ENCODE measurements at places on chromosomes 3 and 15.

DNA sequence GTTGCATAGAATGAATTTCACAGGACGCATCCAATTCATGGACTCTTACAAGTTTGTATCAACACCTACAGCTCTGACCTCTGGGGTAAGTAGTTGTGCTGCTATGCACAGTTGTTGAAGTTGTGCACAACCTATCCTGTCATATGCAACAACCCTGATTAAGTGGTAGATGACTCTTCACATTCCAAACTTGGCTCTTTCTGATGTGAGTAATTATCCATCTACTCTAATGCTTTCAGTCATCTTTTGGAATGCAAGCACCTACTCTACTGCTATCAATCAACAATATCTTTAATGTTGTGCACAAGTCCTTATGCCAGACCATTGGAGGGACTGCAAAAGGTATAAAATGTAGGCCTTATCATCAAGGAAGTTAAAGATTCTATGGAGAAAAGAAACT, 921.4 kb downstream of the MCTP2 start:
- DNase-seq: no peak

- DNase-seq: no peak
These were observed 157.5 kb downstream of the NUP210 start for GRCh38 chr3:13262493-13263211.

GRCh38 chr15:46701346-46701745, 1016.0 kb upstream of the SEMA6D start:
- no peak for DNase-seq

- DNase-seq: no peak
These were observed 19.9 kb upstream of the BFSP2 start for GRCh38 chr3:133379926-133380325.

- no peak for DNase-seq
These were observed 13.1 kb upstream of the EHD4 start for GRCh38 chr15:41985236-41986160.

DNA sequence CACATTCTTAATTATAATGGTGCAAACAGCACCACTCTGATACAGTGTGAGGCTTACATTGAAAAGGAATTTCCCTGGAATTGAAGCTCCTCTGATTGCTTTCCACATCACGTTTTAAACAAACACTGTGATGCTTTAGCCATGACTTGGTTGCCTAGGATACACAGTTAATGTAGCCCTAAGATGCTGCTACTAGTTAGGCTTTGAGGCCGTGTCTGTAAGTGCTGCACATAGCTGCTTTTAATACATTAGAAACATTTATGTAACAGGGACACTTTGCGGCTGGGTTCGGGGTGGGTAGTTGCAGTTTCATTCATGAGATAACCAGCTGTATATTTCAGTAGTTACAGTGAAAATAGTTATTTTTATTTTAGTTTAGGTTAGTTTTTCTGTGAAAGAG, 334.7 kb downstream of the NLGN1 start:
- DNase-seq: no peak

GRCh38 chr3:119359476-119360326, 65.5 kb downstream of the ARHGAP31 start:
- no peak for DNase-seq

- DNase-seq: peak; percentile 68
These were observed 30.9 kb upstream of the SEMA3F start for GRCh38 chr3:50124052-50124799.

DNA sequence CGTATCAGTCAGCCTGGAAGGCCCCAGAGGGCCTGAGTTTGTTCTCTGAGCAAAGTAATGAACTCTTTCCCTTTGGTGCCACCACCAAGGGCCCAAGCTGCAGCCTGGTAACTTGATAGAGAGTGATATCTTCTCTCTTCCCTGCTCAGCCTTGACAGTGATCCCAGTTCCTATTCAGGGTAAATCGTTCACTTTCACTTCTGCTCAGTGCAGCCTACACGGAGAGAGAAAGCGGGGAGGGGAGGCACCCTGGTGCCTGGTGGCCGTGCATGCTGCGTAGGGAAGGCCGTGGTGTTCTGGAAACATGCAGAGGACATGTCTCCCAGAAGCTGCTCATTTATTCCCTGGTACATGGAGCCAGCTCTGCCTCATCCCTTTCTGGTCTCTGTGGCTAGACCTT, 54.9 kb downstream of the KIF9 start:
- DNase-seq: no peak

- DNase-seq: no peak
These were observed 80.9 kb upstream of the TOPAZ1 start for GRCh38 chr3:44160818-44161217.

- no peak for DNase-seq
These were observed 27.4 kb downstream of the ARIH2 start for GRCh38 chr3:48945891-48946549.

DNA sequence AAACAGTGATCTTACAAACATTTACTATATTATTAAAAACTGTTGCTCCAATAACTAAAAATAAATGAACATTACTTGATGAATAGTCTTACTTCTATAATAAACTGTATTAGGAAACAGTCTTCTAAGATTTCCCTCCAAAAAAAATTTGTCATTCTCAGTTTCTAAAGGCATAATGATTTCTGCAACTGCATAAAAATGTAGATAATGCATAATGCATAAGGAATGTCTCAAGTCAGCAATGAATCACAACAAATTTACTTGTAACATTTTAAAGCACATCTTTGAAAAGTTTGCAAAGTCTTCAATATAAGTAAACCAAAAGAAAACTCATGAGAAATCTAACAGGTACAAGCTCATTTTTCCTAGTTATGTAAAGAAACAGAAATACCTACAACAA, 113.5 kb downstream of the VPS13C start:
- no peak for DNase-seq

- DNase-seq: no peak
These were observed 103.6 kb downstream of the DAPK2 start for GRCh38 chr15:63942486-63943365.

DNA sequence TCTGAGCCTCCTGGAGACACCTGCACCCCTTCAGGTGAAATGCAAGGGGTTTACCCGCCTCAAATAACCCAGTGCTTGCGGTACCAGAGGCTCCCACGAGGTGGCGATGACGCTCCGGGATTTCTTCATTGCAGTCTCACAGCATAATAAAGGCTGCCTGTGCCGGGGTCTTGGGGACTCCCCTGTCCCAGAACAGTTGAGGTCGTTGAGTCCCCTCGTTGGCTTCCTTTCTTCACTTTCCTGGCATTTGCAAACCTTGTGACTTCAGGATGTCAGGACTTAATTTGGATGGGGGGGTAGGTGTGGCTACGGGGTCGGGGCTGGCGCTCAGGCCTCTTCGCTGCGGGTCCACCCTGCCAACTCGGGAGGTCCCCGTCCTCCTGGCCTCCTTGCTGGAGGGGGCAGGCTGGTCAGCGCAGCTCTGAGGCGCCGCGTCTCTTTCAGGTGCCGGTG, 1.3 kb downstream of the GNAT1 start:
- DNase-seq: peak; percentile 79

GRCh38 chr3:156681002-156681401, 6.6 kb downstream of the TIPARP start:
- DNase-seq: peak; percentile 39

- no peak for DNase-seq
These were observed 13.3 kb downstream of the BCL2A1 start for GRCh38 chr15:79957741-79958140.

DNA sequence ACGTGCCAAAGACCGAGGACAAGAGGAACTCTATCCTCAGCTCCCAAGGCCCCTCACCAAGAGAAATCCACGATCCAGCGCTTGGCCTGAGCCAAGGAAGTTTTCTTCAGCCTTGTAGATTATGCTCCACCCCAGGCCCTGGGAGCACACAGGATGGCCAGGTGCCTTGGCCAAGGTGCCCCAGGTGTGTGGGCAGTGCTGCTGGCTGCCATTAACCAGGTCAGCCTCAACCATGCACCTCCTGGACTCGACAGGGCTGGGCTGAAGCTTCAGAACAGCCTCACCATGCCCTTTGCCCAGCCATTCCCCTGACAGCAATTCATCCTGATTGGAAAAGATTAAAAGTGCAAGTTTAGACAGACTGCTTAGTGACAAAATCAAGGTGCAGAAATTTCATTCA, 10.9 kb upstream of the MESP1 start:
- DNase-seq: peak; percentile 14

- no peak for DNase-seq
These were observed 26.2 kb downstream of the ATP13A3 start for GRCh38 chr3:194460566-194460965.

DNA sequence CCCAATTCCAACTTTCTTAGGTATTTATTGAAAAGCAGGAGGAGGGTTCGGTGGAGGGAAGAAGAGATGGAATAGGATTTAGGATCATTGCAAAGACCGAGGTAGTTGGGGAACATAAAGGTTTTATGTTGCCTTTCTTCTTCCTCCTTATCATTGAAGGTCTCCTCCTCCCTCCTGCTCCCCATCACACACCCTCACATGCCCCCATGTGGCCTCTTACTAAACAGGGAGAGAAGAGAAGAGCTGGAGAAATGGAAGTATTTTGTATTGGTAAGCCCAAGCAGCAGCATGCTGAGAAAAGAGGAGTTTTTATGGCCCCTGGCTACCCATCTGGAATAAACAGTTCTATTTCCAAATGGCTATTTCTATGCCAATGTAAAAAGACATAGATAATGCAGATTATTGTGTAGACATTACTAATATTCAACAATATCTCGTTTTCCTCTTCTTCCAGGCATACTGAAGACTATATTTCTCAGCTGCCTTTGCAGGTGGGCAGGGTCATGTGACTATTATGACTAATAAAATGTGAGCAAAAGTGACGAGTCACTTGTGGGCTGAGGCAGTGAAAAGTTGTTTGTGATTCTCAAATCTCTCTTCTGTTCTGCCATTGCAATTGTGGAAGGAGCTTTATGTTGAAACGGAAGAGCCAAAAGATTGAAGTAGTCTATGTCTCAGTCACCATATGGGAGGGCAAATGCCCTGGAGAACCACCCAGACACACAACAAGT, 5.2 kb upstream of the GPR176 start:
- DNase-seq: no peak

DNA sequence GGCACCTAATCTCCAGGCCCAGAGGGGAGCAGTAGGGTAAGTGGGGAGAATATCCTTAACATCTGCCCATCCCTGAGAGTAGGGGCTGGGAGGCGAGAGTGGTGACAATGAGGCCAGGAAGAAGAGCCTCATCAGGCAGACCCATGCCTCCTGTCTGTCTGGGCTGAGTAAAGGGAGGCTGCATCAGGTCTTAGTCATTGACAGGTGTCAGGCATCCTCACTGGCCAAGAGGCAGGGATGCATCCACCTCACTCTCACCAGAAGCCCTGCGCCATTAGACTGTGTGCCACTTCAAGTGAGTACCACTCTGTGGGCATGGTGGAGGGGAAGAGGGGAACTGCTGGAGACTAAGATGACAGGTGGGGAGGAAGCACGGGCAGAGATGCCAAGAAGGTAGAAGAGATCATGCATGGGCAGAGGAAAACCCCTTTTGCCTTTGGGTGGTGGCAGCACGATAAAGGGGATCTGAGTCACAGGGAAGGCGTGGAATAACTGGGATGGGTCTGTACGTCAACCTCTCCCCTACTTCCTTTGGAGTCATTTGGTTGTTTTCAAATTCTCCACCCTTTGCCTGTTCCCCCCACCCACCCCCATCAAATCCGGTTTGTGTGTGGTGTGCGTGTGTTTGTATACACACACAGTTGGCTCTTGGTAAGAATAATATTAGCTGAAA, 14.1 kb downstream of the ANAPC13 start:
- DNase-seq: no peak

- peak; percentile 30 for DNase-seq
These were observed at the start of gene PLSCR2 for GRCh38 chr3:146469150-146470017. PLSCR2 (minus strand) TSS chr3:146469561; CDS start chr3:146459904, 9,657 bp downstream.

DNA sequence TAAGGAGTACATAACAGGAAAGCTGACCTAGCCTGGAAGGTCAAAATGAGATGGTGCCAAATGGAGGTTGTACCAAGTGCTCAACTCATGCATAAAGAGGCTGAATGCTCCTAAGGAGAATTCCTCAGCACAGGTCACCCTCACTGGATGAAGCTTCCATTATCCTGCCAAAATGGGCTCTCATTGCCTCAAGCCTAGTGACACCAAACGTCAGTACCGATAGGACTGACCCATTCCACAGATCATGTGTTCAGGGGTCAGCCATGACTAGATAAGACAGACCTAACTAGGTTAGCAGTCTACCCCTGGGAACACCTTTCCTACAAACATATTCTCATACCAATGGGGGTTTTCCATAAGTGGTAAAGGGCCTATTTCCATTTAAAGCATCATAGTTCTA, 160.7 kb downstream of the MEX3B start:
- no peak for DNase-seq

DNA sequence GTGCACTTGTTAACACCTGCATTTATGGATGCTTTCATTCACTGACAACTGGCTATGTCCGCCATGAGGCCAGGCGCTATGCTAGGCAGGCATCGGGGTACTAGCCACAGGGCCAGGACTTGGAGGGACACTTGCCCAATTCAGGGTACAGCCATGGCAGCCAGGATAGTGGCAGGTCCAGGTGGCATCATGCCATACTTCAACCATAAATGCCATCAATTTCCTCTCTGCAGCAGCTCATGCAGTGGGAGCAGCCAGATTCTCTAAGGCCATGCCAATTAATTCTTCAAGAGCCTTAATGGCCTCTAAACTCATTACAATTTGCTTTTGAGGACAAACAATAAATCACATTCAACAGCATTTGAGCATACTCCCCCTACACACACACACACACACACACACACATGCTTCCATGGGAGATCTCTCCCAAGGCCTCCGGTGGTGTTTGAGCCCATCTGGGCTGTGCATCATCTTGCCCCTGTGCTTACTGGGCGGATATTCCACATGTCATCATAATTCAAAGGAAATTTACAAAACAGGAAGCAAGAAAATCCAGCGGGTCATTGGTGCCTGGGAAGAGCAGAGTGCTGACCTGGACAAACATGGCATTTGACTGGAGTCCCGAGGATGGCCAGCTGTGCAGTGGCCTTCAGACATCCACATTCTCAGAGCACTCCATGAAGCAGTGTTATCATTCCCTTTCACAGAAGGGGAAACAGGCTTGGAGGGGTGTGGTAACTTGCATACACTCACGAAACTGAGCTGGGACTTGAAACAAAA, 109.1 kb downstream of the IQSEC1 start:
- no peak for DNase-seq

DNA sequence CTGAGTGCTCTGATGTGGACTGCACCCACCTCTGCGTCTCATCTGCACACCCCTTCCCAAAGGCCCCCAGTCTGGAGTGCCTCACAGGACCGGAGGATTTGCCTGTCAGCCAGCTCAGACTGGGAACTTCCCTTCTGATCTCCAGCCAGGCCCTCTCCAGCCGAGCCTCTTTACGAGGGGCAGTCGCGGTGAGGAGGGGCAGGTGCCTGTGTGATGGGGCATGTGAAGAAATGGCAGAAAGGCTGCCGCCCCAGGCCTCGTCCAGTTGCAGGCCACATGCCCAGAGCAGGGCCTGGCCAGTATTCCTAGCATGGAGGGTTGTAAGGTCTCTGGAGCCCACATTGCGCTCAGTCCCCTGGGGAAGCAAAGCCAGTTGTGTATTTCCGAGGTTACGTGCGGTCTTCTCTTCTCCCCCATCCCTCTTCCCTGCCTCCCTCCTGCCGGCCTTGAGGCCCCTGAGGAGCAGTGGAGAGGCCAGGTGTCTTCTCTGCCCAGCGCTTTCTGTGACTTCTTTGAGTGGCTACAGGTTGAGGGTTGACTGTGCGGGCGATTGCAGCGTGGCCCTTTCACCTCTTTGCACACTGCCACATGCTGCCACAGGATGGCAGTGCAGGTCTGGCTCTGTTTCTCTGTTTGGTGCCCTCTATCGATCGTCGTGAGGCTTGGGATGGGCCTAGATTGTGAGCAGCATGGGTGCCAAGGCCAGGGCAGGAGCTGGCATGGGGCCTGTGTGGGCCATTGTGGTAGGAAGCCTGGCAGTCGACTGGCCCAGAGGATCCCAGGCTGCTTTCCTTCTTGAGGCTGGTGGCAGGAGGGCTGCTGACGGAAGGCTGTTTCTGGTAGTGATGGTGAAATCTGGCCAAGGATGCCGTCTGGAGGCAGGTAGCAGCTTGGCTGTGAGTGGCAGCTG, 5.3 kb downstream of the CLK3 start:
- peak; percentile 89 for DNase-seq

Data from D341Med (cell line).